ENCODE measurements at places on chromosomes 16 and 17.
A peak's percentile ranks its signal among the peaks of the same experiment; 100 is the strongest.

- peak; percentile 17 for DNase-seq
Observed at GRCh38 chr16:15639061-15639568, 3.8 kb downstream of the MARF1 start.

GRCh38 chr16:668519-669171, 713 bp downstream of the RHOT2 start:
- no peak for DNase-seq

DNA sequence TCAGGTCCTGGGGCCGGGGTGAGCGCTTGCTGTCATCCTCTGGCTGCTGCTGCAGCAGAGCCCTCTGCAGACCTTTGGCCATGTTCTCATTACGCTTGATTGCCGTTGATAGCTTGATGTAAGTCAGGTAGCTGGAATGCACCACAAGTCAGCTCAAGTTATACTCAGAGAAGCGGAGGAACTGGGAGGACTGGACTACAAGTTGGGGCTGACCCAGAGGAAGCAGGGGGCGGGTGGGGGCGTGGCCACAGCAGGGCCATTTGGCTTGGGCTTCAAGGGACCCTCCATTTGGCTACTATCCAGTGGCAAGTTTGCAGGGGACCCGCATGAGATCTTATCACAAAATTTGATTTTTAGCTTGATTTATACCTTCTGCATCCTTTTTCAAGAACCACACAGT, 19.0 kb upstream of the EVPL start:
- no peak for DNase-seq

DNA sequence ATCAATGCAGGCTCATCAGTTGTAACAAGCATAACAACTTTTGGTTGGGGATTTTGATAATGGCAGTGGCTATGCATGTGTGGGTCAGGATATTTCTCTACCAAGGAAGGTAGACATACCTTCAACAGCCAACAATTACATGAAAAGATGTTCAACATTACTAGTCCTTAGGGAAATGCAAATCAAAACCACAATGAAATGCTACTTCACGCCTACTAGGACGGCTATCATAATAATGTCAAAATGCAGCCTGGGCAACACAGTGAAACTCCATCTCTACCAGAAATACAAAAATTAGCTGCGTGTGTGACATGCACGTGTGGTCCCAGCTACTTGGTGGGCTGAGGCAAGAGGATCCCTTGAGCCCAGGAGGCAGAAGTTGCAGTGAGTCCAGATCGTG, 7.3 kb upstream of the SLC5A10 start:
- DNase-seq, result no peak

DNA sequence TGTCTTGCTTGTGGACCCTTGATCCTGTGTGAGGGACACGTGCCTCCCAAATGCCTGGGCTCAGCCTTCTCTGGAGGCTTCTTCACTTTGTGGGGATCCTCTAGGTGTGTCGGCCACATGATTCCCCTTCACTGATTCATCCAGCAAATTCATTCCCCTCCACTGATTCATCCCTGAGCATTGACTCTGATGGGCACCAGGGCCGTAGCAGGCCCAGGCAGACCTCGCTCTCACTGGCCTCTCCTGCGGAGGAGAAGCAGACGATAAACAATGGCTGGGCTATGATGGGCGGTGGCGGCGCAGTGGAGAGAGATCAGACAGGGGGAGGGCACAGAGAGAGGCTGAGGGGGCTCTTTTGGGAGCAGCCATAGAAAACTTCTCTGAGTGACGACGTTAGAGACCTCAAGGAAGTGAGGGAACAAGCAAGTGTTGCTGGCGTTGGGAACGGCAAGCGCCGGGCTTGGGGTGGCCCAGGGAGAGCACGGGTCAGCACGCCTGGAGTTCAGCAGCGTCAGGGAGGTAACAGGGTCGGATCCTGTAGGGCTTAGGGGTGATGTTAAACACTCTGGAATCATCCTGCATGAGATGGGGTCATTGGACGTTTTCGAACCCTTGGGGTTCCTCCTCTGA, 17.5 kb upstream of the RPTOR start:
- no peak for DNase-seq

DNA sequence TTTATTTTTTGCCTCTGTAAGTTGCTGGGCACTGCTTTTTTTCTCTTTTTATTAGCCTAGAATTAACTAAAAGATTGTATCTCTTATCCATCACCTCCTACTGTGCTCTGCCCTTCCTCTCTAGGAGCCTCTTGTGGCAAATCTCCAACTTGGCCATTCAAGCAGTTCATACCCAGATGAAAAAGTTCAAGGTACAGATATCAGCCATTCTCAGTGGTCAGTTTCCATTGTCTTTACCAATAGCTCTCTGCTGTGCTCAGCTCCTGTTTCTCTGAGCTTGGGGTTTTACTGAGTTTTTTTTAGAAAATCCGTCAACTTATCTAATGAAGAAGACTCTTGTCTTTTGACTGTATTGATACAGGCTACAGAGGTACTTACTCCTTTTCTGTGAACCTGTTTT, 15.6 kb downstream of the MOSMO start:
- no peak for DNase-seq

- no peak for DNase-seq
Observed at GRCh38 chr17:72419866-72420774, 299.3 kb downstream of the SOX9 start.

Measured in stimulated activated CD4-positive, alpha-beta T cell treated with anti-CD3 and anti-CD28 coated beads, Interleukin-12 subunit alpha, Interleukin-12 subunit beta, amount 100 ng/mL, for 48 hours (primary cell).